Ureter (tissue), 1 donor: ENCODE measurements at places on chromosomes 7 and 10. TPM values are rescaled to one million over a fixed set of nuclear protein-coding genes. Genes with fewer than 3 reads are reported as not detected.

The C10orf105 gene
- total RNA-seq = 0.34 TPM

The FAM25A gene
- not detected for total RNA-seq

The AKR1C2 gene
- total RNA-seq = 343 TPM

The DYNC1I1 gene
- 14.6 TPM for total RNA-seq

The VDAC2 gene
- 124 TPM for total RNA-seq

The MLXIPL gene
- 4.6 TPM for total RNA-seq

The PRKAR2B gene
- 22.8 TPM for total RNA-seq

The CREB5 gene
- 10.6 TPM for total RNA-seq

The H2BK1 gene
- not detected for total RNA-seq

The PPP1R17 gene
- total RNA-seq = not detected

The VSIR gene
- 65.6 TPM for total RNA-seq

The MOSPD3 gene
- 18.0 TPM for total RNA-seq

The PAPOLB gene
- 0.29 TPM for total RNA-seq

The GIMAP4 gene
- 23.5 TPM for total RNA-seq

The CDK1 gene
- 2.4 TPM for total RNA-seq

The SLC26A4 gene
- total RNA-seq = 1.4 TPM

The TCF7L2 gene
- total RNA-seq = 52.5 TPM

The TAF6 gene
- total RNA-seq = 47.4 TPM

The RASA4 gene
- 76.5 TPM for total RNA-seq

The SLC39A12 gene
- 0.13 TPM for total RNA-seq

The STOX1 gene
- total RNA-seq = 1.1 TPM

The GJD4 gene
- not detected for total RNA-seq

The SLC26A5 gene
- total RNA-seq = 6.2 TPM

The PRPS1L1 gene
- total RNA-seq = not detected

The RNF148 gene
- total RNA-seq = 3.5 TPM

The LRIT1 gene
- total RNA-seq = not detected

The GIMAP6 gene
- total RNA-seq = 26.3 TPM

The PLEKHS1 gene
- 25.7 TPM for total RNA-seq

The SAP25 gene
- 2.8 TPM for total RNA-seq

The HERPUD2 gene
- total RNA-seq = 36.8 TPM

The CYP2W1 gene
- total RNA-seq = 0.44 TPM

The CDNF gene
- total RNA-seq = 3.8 TPM

The RFC2 gene
- 23.3 TPM for total RNA-seq
